ENCODE measurements at places on chromosomes 12 and 14.

DNA sequence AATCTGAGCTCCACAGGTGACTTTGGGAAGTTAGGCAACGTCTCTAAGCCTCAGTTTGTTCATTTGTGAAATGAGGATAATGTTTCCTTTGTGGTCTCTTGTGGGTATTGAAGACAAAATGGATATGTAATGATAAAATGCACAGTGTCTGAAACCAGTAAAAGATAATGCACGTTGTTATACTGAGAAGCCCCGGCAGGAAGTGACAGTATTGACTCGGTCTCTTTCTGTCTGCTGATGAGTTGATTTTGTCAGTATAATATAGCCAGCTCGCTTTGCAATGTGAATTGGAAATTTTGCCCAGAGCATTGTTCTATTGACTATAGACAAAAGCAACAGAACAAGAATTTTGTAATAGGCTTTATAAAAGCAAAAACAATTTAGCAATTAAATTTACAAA, 49.2 kb upstream of the SLC38A1 start:
- no peak for DNase-seq

DNA sequence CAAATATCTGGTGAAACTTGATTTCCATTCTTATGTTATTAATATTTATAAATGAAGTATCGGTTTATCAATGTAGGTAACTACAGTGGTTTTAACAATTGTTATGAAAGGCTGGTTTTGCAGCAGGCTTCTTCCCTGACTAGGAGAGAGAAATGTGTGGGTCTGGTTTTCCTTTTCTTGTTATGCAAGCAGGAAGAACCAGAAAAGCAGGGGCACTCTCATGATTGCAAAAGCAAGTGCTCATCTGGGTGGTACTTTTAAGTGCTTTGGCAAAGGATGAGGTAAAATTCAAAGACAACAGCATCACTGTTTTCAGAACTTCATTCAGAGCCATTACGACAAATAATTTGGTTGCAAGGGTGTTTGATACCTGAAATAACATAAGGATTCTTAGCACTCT, 105.6 kb downstream of the PTPRO start:
- DNase-seq: no peak

DNA sequence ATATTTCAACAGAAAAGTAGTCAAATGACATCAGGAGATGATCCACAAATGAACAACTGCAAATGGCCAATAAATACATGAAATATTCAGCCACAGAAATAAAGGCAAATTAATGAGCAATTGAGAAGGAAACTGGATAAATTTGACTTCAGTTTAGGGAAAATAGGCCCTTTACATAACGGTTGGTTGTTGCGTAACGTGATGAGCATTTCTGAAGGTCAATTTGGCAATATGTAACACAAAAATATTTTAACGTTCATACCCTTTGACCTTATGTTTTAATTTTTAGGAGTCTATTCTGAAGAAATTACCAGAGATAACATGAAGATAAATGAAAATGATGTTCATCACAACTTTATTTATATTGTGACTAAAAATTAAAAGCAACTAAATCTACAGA, 14.7 kb upstream of the MSRB3 start:
- DNase-seq: no peak

GRCh38 chr12:8089716-8090115, 7.6 kb downstream of the NECAP1 start:
- no peak for DNase-seq

DNA sequence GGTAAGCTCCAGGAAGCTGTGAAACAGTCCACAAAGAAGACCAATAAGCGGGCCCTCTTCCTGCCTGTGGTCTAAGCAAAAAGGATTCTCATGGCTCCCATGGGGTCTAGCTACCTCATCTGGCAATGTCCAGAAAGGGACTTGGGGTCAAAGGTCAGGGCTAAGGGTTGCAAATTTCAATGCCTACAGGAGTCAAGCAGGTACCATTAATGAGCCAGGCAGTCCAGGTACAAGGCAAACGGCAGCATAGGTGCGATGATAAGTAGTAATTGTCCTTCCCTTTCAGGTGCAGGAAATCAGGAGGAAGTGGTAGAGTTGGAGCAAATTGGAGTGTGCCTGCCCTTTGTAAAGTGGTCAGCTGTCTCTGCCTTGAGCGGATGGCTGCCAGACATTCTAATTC, 6.4 kb upstream of the LACRT start:
- DNase-seq: no peak

DNA sequence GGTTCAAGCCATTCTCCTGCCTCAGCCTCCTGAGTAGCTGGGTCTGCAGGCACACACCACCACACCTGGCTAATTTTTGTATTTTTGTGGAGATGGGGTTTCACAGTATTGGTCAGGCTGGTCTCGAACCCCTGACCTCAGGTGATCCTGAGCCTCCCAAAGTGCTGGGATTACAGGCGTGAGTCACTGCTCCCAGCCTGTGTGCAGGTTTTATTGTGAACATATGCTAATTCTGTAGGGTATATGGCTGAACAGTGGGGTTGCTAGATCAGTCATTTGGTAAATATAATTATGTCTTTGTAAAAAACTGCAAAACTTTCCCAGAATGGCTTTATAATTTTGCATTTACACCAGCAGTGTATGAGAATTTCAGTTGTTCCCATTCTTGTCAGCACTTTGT, 85.9 kb downstream of the RCOR1 start:
- no peak for DNase-seq

DNA sequence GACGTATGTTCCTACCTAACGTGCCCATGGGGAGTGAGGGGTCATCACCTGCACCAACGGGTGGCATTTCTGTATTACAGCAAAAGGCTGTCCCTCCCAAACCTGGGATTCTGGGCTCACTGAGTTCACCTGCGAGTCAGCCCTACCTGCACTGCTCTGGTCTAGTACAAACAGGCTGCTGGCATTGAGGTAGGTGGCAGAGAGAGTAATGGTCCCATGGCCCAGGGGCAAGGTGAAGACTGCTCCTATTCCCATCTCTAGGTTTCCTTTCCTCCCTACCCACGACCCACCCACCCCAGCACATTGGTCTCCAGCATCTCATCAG, 421 bp downstream of the SUOX start:
- DNase-seq: no peak

DNA sequence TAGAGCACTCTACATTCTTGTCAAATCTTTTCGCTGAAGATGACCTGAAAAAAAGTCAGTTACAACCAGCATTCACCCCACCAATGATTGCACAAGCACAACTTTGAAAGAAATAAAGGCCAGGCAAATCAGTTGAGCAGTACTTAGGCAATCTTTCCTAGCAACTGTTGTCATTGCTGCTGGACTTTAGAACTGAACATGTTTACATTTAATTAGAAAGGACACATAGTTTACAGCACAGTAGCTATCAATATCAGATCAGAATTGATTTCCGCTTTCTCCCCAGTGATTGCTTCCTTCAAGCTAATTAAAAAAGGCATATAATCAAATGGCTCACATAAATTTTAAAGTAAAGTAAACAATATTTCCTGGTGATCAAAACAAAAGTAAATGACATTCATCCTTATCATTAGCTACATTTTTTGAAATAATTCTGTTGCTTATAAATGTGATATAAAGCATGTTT, 128.4 kb downstream of the FOXA1 start:
- DNase-seq: no peak

DNA sequence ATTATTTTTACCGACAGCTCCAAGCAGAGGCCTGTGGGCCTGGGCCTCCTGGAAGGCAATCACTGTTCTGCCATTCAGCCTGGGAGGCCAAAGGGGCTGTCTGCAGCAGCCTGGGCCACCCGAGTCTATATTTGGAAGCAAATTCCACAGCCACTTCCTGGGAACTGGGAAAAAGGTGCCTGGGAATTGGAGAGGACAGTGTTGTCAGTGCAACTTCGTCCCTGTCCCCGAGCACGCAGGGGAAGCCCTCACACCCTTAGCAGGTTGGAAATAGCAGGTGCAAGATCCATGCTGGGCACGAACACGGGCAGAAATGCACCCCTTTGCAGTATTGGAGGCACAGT, 9.6 kb upstream of the TBX5 start:
- DNase-seq: no peak

DNA sequence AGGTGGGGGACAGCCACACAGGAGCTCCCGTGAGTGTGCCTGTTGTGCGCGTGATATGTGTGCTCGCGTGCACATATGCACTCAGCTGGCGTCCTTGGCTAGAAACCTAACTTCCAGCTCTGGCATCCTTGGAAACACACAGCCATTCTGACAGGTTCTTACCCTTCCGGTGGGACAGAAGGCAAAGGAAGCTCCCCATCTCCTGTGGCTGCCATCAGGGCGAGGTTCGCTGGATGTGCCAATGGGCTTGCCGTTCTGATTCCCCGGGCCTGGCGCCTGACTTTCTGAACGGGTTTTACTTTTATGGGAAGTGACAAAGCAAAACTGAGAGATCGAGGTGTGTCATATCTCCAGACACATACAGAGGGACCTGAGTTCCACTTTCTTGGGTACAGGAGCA, 124.7 kb downstream of the PAPOLA start:
- no peak for DNase-seq

- DNase-seq: peak; percentile 80
These were observed 29.5 kb upstream of the OSBPL8 start for GRCh38 chr12:76588881-76589565.

- DNase-seq: no peak
These were observed 15.1 kb upstream of the CAPRIN2 start for GRCh38 chr12:30769802-30770201.
